CD4-positive, CD25-positive, alpha-beta regulatory T cell (primary cell): ENCODE measurements at places on chromosomes 5 and 9. TPM values are rescaled to one million over a fixed set of nuclear protein-coding genes. Genes with fewer than 3 reads are reported as not detected.

DNA sequence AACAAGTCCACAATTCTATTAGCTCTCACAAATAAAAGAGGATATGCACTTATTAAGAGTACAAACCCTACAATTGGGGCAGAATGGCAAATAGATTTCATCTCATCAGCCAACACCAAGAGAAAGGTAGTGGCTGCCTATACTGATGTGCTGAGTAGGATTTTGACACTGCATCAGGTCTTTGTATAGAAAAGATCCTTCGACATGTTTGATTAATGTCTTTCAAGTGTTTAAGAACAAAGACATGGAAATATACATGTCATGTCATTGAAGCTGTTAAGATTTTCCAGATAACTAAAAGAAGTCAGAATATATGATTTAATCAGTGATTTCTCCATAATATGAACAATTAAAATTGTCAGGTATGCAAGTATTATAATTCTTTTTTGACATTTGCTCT lies 238.7 kb upstream of the GRAMD2B start:
- no peaks in the 10 kb centered on the region for H3K27me3 ChIP-seq
- H3K4me3 ChIP-seq = no peak overlapping the region
- DNase-seq = no peak
- H3K36me3 ChIP-seq = no peaks in the 10 kb centered on the region
- H3K27ac ChIP-seq = no peak overlapping the region

- H3K27ac ChIP-seq = no peak overlapping the region
- no peaks in the 10 kb centered on the region for H3K27me3 ChIP-seq
- H3K4me3 ChIP-seq = no peak overlapping the region
- no peaks in the 10 kb centered on the region for H3K4me1 ChIP-seq
These were observed 29.0 kb downstream of the ANGPTL2 start for GRCh38 chr9:127093319-127094020.

DNA sequence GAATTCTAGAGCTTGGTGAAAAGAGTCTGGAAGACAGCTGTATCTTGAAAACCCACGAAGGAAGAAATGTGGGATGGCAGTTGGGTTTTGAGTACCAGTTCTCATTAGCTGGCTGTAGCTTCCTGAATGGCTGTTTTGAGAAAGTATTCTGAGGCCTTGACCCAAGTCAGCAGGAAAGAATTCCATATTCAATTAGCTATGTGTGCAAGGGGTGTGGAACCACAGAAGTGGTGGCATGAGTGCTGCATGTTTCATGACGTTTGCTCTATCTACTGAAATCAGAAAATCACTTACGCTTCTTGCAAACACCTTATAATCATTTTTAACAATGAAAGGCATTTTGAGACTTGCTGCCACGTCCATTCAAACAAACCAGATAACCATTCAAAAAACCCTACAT lies 69.1 kb downstream of the TRPM3 start:
- no peaks in the 10 kb centered on the region for H3K36me3 ChIP-seq
- no peaks in the 10 kb centered on the region for H3K27me3 ChIP-seq
- H3K4me3 ChIP-seq = no peak overlapping the region

DNA sequence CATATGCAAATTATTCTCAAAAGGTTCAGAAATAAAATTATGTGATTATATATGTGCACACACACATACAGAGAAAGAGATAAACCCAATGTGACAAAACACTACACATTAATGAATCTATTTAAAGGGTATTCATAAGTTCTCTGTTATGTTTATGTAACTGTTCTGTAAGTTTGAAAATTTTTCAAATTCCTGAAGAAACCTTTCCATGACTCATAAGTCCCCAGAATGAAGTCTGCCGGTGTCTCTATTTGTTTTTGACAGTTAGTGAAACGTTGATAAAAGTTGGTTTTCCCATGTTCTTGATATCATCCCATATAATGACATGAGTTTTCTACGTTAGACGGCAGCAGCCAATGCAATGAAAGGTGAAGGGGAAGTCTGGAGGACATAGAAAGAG lies 199.5 kb upstream of the PUM3 start:
- no peaks in the 10 kb centered on the region for H3K4me1 ChIP-seq
- no peaks in the 10 kb centered on the region for H3K36me3 ChIP-seq
- DNase-seq = no peak
- H3K27me3 ChIP-seq = no peaks in the 10 kb centered on the region

DNA sequence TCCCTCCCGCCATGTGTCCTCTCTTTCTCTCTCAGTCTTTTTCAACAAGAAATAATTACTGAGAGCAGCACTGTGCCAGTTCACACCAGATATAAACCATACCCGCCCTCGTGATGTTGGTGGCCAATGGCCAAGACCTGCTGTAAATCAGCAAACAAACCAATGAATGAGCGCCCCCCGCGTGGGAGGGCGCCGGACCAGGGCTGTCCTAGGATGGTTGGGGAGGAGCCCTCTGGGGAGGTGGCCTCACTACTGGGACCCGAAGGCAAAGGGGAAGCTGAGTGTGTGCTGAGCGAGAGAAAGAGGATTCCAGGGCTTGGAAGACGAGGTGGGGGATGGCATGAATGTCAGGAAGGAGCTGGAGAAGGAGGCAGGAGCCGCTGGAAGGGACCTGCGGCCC lies 51.2 kb upstream of the BARHL1 start:
- no peak overlapping the region for H3K27ac ChIP-seq
- H3K4me3 ChIP-seq = no peak overlapping the region
- no peak for DNase-seq
- H3K36me3 ChIP-seq = no peaks in the 10 kb centered on the region
- H3K27me3 ChIP-seq = no peaks in the 10 kb centered on the region

DNA sequence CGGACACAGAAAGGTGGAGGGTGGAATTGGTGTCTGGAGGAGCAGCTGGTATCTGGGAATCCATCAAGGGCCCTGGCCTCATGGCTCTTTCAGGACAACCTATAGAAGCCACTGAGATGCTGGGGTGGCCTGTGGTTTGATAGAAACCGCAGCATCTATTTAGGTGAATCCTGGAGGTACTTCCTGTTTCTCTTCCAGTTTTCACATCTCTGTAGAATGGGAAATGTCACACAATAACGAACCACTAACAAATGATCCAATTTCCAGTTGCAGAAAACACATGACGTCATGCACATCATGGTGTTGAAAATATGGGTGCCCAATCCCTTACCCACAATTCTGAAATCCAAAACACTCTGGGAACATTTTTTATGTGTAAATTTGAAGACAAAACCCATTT lies 52.2 kb downstream of the ROPN1L start:
- no peak overlapping the region for H3K27ac ChIP-seq
- H3K36me3 ChIP-seq = no peaks in the 10 kb centered on the region
- no peak overlapping the region for H3K4me3 ChIP-seq
- no peak for DNase-seq

GRCh38 chr5:143573568-143574170 lies 170.2 kb upstream of the NR3C1 start:
- no peak overlapping the region for H3K4me3 ChIP-seq
- H3K36me3 ChIP-seq = no peaks in the 10 kb centered on the region
- no peak for DNase-seq
- H3K27ac ChIP-seq = no peak overlapping the region
- H3K27me3 ChIP-seq = no peaks in the 10 kb centered on the region
- no peaks in the 10 kb centered on the region for H3K4me1 ChIP-seq

GRCh38 chr5:149464796-149465489 lies 85.9 kb upstream of the IL17B start:
- no peaks in the 10 kb centered on the region for H3K27me3 ChIP-seq
- no peak overlapping the region for H3K27ac ChIP-seq
- H3K4me1 ChIP-seq = no peaks in the 10 kb centered on the region

DNA sequence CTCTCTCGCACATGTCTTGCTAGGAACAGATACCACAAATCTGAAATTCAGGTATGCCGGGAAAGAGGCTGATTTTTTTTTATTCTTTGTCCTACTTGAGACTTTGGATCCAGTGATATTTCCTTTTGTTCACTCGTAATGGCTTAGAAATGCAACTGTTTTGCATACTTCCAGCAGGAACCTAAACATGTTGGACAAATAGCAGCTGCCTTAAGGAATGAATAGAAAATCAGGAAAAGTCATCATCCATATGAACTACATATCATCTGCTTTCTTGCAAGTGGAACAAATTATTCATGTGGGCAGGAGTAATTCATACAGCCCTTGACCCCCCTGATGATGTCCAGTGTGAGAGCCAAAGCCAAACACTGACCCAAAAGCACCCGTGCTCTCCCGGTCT lies 17.4 kb downstream of the TTC39B start:
- H3K27me3 ChIP-seq = no peaks in the 10 kb centered on the region
- H3K36me3 ChIP-seq = peaks cover 1% of the 10 kb centered on the region

- no peaks in the 10 kb centered on the region for H3K36me3 ChIP-seq
- H3K27ac ChIP-seq = no peak overlapping the region
- DNase-seq = peak; percentile 10
- H3K4me3 ChIP-seq = no peak overlapping the region
- H3K27me3 ChIP-seq = no peaks in the 10 kb centered on the region
- no peaks in the 10 kb centered on the region for H3K4me1 ChIP-seq
These were observed 347.6 kb downstream of the GADD45G start for GRCh38 chr9:89952401-89952800.

DNA sequence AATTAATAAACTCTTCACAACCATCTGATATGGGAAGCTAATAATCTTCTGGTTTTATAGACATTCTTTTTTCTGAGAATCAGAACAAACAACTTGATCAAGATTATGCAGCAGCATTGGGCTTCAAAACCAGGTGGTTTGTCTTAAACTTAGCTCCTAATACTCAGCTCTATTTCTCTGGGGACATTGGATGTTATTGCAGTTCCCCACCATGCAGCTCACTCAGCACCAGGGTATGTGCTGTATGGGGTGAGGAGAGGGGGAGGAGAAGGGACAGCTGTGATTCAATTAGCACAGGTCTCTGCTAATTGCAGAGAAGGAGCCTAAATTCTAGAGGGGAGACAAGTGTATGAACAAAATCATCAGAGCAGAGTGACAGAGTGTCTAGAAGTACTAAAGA lies 210.7 kb upstream of the TNC start:
- no peak for DNase-seq
- no peaks in the 10 kb centered on the region for H3K4me1 ChIP-seq
- no peaks in the 10 kb centered on the region for H3K36me3 ChIP-seq
- H3K27ac ChIP-seq = no peak overlapping the region
- no peaks in the 10 kb centered on the region for H3K27me3 ChIP-seq

- no peak for DNase-seq
- no peak overlapping the region for H3K27ac ChIP-seq
- no peaks in the 10 kb centered on the region for H3K27me3 ChIP-seq
- no peaks in the 10 kb centered on the region for H3K4me1 ChIP-seq
- no peaks in the 10 kb centered on the region for H3K36me3 ChIP-seq
These were observed 264.7 kb downstream of the TRIM32 start for GRCh38 chr9:116951588-116952435.

- H3K36me3 ChIP-seq = no peaks in the 10 kb centered on the region
- H3K27me3 ChIP-seq = no peaks in the 10 kb centered on the region
- no peak overlapping the region for H3K27ac ChIP-seq
- no peak for DNase-seq
These were observed 111.7 kb upstream of the MSX2 start for GRCh38 chr5:174612686-174613085.

GRCh38 chr9:28587052-28587451 lies 1013.8 kb upstream of the C9orf72 start:
- H3K27ac ChIP-seq = no peak overlapping the region
- no peaks in the 10 kb centered on the region for H3K27me3 ChIP-seq
- no peaks in the 10 kb centered on the region for H3K36me3 ChIP-seq

DNA sequence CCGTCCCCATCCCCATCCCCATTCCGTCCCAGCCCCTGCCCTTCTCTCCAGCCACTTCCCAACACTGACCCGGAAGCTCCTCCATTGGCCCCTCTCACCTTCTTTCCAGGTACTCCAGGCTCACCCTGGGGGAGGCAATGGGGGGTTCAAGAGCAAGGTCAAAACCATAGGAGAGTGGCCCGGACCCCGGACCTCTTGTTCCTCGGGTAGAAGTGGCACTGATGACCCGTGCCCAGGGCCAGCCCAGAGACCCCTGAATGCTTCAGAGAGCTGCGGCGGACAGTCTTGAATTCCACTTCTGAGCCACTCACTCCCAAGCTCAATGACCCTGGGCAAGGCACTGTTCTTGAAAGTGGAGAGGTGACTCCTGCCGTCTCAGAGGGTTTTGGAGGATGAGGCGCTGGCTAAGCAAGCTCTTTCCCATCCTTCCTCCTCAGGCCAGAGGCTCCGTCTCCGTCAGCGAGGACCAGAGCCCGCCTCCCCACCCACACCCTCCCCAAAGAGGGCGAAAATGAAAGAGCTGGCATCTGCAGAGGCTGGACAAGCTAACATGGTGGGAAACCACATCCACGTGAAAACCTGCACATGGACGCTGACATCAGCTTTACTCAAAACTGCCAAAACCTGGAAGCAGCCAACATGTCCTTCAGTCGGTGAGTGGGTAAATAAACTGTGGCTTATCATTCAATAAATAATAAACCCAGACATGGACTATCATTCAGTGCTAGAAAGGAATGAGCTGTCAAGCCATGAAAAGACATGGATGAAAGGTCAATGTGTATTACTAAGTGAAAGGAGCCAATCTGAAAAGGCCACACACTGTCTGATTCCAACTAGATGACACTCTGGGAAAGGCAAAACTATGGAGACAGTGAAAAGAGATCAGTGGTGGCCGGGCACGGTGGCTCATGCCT lies 27.3 kb upstream of the PHYKPL start:
- H3K36me3 ChIP-seq = no peaks in the 10 kb centered on the region
- no peaks in the 10 kb centered on the region for H3K4me1 ChIP-seq
- DNase-seq = no peak
- H3K27ac ChIP-seq = no peak overlapping the region
- H3K27me3 ChIP-seq = no peaks in the 10 kb centered on the region

GRCh38 chr9:124008303-124008693 lies 3.3 kb upstream of the LHX2 start:
- no peak overlapping the region for H3K4me3 ChIP-seq
- H3K27ac ChIP-seq = no peak overlapping the region
- no peaks in the 10 kb centered on the region for H3K36me3 ChIP-seq
- DNase-seq = peak; percentile 37

- no peak overlapping the region for H3K27ac ChIP-seq
- no peak overlapping the region for H3K4me3 ChIP-seq
These were observed 6.8 kb upstream of the MRPS30 start for GRCh38 chr5:44801992-44802391.

GRCh38 chr5:24591426-24591825 lies 53.4 kb downstream of the CDH10 start:
- no peak overlapping the region for H3K4me3 ChIP-seq
- no peaks in the 10 kb centered on the region for H3K27me3 ChIP-seq
- H3K36me3 ChIP-seq = no peaks in the 10 kb centered on the region
- no peaks in the 10 kb centered on the region for H3K4me1 ChIP-seq

Gene BARX1
- not detected for total RNA-seq

Gene CDKN2A
- total RNA-seq = 16.5 TPM

Gene NME5
- not detected for total RNA-seq

Gene BHMT2
- not detected for total RNA-seq

Gene PGM5
- total RNA-seq = not detected

Gene TGFBI
- 3.7 TPM for total RNA-seq

Gene OLFM1
- total RNA-seq = not detected
